ENCODE measurements at places on chromosomes 5 and 9.

GRCh38 chr5:60852940-60853339, 8.9 kb upstream of the ELOVL7 start:
- DNase-seq, result no peak

GRCh38 chr5:79464695-79465332, 49.1 kb downstream of the HOMER1 start:
- DNase-seq, result no peak

DNA sequence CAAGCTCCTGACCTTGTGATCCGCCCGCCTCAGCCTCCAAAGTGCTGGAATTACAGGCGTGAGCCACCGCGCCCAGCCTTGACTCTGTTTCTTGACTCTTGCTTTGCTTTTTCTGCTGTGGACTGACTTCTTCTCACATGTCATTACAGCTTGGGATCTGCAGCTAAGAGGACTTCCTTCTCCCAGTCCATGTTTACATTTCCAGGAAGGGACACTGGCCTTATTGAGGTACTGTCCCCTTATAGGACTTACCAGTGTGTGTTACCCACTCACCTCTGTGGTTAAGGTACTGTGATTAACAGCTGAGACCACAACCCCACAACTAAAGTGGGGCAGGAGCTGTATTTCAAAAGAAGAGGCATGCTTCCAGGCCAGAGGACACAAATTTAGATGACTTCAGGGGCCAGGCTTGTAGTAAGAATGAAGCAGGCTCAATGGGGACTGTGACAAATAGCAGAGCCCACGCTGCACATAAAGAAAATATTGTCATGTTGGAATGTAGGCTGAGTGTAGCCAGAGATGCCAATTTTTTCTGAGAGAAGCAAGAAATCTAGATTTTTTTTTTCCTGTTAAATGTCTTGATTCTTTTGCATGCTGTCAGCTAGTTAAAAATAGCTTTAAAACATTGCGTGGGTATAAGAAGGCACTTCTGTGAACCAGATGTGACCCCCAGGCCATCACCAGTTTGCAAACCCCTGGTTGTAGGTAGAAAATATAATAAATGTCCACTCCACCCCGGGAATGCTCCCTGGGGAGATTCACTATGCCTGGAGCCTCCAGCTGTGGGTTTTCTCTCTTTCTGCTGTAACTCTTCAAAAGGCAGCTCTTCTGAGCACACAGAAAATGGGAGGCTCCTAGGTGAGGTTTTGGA, 75.0 kb downstream of the PTPDC1 start:
- no peak for DNase-seq

DNA sequence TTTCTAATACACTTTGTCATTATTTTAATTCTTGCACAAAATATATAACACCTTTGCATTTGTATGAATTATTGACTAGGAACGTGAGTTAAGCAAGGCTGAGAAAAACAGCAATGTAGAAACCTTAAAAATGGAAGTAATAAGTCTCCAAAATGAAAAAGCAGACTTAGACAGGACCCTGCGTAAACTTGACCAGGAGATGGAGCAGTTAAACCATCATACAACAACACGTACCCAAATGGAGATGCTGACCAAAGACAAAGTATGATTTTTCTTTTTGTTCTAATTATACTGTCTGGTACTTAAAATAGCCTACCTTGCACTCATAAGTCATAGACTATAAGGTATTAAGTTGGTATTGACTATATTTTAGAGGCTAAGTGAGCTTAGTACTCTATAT, 34.4 kb downstream of the RAD50 start:
- DNase-seq, result no peak

GRCh38 chr9:86141843-86142242, 42.5 kb upstream of the GOLM1 start:
- no peak for DNase-seq

DNA sequence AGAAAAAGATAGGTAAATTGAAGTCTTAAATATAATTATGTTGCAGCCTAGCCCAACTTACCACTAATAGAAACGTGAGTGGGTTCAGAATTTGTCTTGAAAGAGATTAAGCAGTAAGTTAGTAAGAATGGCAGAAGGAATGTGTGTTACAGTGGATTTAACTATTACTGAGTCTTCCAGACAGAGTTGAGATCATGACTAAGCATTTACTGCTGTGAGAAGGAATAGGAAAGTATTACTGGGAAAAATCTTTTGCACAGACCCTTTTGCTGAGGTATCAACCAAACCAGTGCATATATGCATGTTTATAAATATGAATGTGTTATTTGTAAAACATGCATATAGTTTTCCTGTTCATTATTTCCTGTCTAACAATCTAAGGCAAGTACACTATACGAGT, 112.8 kb upstream of the EFNA5 start:
- no peak for DNase-seq

DNA sequence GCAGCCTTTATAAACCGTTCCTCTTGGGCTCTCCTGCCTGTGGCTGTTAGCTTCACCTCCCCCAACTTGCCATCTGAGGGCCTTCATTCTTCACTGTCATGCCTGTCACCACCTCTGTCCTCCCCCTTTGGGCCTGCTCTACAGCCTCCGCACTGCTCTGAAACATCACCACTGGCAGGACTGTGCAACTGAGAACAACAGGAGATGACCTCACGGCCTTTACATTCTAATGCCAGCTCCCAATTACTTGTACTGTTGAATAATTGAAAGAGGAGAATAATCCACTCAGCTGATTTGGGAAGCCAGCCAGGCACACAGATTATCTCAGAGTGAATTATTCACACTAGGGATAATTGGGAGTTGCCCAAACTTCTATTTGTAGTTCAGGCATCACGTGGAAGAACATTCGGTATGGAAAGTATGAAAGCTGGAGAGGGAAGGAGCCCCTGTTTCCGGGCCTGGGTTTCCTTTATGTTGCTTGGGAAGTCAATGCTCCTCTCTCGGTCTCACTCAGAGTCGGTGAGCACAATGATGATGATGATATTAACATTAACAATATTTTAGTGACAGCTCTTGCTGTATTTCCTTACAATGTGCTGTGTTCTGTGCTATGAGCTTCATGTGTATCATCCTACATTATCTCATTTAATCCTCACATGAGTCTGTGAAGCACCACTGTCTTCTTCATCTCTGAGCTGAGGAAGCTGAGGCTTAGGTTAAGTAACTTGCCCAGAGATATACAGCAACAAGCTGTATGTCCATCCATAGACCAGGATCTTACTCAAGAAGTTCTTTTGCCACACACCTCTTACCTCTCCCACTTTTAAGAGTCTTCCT, 99.3 kb upstream of the LRRTM2 start:
- no peak for DNase-seq

GRCh38 chr5:113081091-113081839, 104.7 kb downstream of the DCP2 start:
- DNase-seq, result no peak

DNA sequence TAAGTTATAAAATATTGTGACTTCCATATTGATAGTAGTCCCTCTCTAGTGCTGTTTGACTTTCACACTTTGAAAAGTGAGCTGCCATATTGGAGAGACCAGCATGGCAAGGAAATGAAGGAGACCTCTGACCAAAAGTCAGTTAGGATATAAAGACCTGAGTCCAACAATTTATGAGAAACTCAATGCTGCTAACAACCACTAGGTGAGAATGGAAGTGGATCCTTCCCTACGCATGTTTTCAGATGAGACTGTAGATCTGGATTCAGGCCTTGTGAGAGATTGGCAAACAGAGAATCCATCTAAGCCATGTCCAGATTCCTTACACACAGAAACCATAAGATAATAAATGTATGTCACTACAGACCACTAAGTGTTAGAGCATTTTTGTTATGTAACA, 81.6 kb downstream of the CTNND2 start:
- DNase-seq, result no peak

GRCh38 chr5:65247594-65247993, 234.1 kb downstream of the ADAMTS6 start:
- no peak for DNase-seq

DNA sequence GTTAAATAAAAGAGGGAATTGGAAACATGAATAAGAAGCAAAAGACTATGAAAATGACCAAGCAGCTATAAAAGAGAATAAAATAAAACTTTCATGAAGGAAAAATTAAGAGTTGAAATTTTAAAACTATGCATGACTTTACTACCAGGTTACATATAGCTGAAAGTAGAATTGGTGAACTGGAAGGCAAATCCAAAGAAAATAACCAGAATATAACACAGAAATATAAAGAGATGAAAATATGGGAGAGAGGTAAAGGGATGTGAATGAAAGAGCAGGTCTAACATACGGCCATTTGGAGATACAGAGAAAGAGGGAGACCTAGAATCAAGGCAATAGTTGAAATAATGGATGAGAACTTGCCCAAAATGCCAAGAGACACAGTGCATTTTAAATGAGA, 42.9 kb upstream of the TDRD7 start:
- DNase-seq, result no peak

DNA sequence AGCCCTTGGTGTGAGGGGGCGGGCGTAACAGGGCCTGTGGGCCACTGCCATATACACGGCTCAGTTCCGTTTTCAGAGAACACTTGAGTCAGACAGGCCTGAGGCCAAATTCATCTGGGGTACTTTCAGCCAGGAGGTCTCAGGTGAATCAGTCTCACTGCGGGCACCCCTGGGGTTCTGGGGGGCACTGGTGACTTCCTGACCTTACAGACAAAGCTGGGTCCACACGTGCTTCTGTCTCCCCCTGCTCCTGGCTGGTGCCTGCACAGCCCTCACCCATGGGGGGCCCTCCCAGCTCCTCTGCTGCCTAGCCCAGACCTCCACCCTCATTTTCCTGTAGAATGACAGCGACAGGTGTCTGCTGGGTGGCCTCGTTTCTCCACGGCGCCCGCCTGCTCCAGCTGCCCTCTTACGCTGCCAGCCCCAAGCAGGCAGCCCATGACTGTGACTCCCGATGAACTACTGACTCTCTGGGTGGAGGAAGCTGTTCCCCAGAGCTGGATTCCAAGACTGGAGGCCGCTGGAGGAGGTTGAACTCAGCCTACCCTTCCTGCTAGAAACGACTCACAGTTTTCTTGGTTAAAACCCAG, 374.1 kb upstream of the IRX4 start:
- no peak for DNase-seq

GRCh38 chr5:56913766-56914165, 4.4 kb downstream of the SETD9 start:
- no peak for DNase-seq

GRCh38 chr5:119304439-119305211, 51.2 kb upstream of the TNFAIP8 start:
- DNase-seq, result no peak

- no peak for DNase-seq
Measured at GRCh38 chr9:38031594-38031993, 37.4 kb downstream of the SHB start.

DNA sequence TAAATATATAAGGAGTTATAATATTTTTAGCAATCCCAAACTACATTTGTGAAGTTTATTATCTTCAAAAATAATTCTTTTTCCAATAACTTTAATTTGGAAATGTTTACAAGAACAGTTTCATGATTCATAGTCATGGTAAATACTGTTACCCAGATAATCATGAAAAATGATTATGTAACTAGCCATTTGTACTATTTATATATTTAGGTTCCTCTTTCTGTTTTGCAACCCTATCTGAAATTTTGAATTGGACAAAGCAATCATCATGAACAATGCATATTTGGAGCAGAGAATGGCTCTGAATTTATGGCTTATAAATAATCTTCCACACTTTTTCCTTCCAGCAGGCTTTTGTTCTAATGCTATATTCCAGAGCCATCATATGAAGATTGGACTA, 499.7 kb downstream of the SLCO4C1 start:
- no peak for DNase-seq

- peak; percentile 45 for DNase-seq
Measured at GRCh38 chr5:180605554-180606214, 14.4 kb upstream of the SCGB3A1 start.
